ENCODE measurements at places on chromosomes 13 and 19.

DNA sequence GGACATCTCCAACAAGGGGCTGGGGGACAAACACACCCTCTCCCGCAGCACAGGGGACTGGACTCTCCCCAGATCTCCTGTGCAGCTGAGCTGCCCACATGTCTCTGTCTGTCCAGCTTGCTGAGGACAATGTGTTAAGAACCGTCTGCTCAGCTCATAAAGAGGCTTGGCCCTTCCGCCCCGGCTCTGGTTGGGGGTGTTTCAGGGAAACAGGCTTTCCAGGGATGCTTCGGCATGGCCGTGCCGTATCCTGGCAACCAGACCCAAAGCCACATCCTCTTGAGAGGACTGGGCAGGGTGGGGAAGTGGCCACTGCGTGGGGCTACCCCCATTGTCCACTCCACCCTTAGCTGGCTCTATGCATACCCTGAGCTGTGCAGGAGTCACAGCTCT lies 41.1 kb upstream of the CHST8 start:
- DNase-seq: no peak

DNA sequence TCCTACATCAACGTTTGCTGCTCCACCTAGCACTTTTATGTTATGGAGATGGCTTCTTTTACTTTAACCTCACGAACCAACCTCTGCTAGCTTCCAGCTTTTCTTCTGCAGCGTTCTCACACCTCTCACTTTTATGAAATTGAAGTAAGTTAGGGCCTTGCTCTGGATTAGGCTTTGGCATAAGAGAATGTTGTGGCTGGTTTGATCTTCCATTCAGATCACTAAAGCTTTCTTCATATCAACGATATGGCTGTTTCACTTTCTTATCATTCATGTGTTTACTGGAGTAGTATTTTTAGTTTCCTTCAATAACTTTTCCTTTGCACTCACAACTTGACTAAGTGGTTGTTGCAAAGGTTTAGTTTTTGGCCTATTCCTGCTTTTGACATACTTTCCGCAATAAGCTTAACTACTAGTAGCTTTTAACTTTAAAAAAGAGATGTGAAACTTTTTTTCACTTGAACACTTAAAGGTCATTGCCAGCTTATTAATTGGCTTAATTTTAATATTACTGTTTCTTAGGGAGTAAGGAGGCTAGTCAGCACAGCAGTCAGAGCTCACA lies 60.0 kb upstream of the SPRY2 start:
- no peak for DNase-seq

DNA sequence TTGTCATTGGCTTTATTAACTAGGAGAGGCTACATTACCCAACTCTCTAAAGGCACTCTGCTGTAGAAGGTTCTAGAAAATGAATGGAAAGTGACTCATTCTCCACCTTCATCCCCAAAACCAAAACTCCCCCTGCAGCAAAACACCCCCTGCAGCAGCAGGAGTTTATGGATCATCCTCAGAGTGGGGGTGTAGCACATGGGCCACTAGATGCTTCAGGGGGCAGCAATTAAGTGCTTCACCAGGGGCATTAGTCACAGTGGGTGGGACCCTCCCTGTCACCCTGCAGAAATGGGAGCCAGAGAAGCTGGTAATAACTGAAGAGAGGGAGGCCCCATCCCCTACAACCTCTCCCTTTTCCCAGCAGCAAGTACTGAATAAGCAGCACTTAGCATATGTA lies 64.5 kb upstream of the MED4 start:
- DNase-seq: no peak

GRCh38 chr13:110525328-110526319 lies 35.9 kb downstream of the RAB20 start:
- DNase-seq: no peak

- DNase-seq: no peak
These were observed 2.1 kb downstream of the ZNF575 start for GRCh38 chr19:43534816-43535761.

DNA sequence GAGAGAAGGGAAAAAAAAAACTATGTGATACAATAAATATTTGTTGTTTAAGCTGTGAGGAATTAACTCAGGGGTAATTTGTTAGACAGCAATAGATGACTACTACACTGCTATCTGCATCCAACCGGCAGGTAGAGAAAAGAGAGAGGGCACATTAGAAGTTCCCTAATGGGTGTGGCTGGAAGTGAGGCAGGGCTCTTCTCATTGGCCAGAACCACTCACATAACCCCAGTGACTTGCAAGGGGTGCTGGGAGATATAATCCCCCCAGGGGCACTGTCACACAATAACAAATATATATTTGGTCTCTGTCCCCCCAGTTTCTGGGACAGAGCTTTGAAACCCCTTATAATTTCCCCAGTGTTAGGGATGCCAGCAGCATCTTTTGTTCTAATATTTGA lies 24.3 kb downstream of the FGF21 start:
- no peak for DNase-seq

DNA sequence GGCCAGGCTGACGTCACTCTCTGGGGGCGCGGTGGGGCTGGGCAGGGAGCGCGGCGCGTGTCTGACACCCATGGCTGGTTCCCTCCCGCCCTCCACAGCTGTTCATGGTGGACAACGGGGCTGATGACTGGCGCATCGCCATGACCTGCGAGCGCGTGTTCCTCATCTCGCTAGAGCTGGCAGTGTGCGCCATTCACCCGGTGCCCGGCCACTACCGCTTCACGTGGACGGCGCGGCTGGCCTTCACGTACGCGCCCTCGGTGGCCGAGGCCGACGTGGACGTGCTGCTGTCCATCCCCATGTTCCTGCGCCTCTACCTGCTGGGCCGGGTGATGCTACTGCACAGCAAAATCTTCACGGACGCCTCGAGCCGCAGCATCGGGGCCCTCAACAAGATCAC lies 14.7 kb downstream of the KCNN1 start:
- DNase-seq: no peak
